Occipital lobe (tissue), 3 donors: ENCODE measurements at places on chromosomes 4 and X. TPM values are rescaled to one million over a fixed set of nuclear protein-coding genes. Genes with fewer than 3 reads are reported as not detected.

Gene PROM1
- 43.5 TPM for total RNA-seq

Gene TMEM31
- not detected for total RNA-seq

Gene DDIT4L
- 0.16 TPM for total RNA-seq

Gene CCDC110
- total RNA-seq, result 1.7 TPM

Gene RBM3
- 172 TPM for total RNA-seq

Gene DRD5
- 0.94 TPM for total RNA-seq

Gene ZAR1
- total RNA-seq, result not detected

Gene YIPF7
- total RNA-seq, result 6.7 TPM

GRCh38 chr4:53365121-53365485, 758 bp downstream of the SCFD2 start:
- no peak for DNase-seq

DNA sequence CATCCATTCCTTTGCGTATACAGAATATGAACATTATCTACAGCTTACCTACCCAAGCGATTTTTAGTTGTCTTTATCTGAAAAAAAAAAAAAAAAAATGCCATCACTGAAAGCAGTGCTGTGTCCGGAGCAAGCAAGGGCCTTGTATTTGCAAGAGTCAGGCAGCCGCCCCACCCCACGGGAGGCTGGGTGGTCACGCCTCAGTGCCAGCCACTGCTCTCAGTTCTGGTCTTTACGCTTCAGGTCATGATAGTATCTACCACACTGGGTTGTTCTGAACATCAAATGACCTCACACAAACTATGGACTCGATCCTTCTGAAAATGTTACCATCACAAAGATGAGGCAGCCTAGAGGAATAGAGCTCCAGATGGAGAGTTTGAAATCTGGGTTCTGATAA, 62.7 kb upstream of the HELT start:
- DNase-seq, result no peak

DNA sequence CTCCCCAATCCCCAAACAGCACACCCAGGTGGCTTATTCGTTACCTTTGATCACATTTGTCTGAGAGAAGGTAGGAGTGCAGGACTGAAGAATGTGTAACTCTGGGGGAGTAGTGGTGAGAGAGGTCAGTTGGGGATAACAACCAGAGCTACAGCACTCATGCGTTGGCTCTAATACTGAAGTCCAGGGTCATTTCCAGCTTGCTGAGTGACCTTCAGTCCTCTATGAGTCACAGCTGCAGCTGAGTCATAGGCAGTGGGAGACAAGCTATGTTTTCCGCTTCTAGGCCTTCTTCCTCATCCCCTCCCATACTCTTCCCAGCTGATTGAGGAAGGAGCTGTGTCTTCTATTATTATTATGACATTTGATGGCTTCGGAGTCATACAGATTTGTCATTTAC, 31.6 kb upstream of the CT47C1 start:
- DNase-seq, result no peak

DNA sequence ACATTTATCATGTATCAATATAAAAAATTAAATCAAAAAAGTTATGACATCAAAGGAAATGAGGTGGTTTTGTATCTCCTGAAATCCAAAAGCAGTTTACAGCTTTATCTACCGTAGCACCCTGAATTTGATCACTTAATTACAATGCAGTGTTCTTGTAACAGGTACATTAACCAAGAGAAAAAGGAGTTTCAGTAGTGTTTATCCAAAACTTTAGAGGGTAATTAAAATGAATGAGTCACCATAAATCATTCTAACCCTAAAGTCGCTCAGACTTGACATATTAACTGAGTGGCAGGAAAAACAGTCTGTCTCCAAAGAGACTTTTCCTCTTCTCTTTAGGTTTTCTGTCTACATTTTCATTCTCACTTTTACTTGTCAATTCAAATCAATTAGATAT, 907.6 kb upstream of the EPHA5 start:
- no peak for DNase-seq

- DNase-seq, result no peak
These were observed 714.2 kb upstream of the PCDH7 start for GRCh38 chr4:30005995-30006394.

DNA sequence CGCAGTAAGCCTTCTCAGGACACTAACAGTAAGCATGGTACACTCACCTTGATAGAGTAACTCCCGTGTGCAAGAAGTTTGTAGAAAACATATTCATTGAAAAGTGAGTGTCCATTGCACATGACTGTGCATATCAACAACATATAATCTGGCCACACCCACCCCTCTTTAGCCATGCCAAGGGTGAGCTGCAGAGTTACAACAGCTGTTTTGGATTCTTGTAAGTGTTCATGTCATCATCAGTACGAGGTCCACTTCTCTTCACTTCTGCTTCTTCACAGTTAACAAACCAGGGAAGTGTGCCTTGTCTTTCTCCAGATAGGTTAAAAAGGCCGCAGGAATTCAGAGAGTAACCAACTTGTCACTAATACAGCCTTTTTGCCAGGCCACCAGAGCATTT, 116.6 kb downstream of the IRF2 start:
- no peak for DNase-seq

GRCh38 chrX:20007962-20008622, 17.2 kb upstream of the BCLAF3 start:
- DNase-seq, result no peak

GRCh38 chrX:11129534-11130105, 18.5 kb downstream of the HCCS start:
- no peak for DNase-seq

GRCh38 chr4:140052050-140052449, 101.9 kb downstream of the MAML3 start:
- DNase-seq, result no peak

DNA sequence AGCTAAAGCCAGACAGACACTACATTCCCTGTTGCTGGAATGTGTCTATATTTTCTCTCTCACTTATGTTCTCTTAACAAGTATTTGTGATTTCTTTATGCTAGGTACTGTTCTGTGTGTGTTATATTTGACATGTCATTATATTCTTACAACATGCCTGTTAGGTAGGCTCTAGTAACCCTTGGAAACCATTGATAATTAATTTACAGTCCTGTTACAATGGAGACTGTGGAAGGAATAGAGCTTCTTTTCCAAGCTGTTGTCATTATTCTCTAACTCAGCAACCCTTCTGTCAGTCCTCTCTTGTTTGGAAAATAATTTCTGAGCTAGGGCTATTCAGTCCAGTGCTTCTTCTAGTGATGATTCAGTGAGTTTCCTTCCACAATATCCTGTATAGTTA, 419.1 kb upstream of the BOD1L1 start:
- no peak for DNase-seq

DNA sequence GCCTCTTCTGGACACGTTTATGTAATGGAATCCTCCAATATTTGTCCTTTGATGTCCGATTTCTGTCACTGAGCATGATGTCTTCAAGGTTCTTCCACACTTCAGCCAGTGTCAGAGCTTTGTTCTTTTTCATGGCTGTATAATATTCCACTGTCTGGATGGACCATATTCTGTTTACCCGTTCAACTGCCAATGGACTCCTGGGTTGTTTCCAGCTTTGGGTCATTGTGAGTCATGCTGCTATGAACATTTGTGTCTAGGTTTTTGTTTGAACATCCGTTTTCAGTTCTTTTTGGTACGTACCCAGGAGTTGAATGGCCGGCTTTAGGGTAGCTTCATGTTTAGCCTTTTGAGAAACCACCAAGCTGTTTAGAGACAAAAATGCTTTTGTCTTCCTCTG, 93.2 kb downstream of the SHOX start:
- DNase-seq, result no peak
